ENCODE measurements at places on chromosomes 3 and 15.

DNA sequence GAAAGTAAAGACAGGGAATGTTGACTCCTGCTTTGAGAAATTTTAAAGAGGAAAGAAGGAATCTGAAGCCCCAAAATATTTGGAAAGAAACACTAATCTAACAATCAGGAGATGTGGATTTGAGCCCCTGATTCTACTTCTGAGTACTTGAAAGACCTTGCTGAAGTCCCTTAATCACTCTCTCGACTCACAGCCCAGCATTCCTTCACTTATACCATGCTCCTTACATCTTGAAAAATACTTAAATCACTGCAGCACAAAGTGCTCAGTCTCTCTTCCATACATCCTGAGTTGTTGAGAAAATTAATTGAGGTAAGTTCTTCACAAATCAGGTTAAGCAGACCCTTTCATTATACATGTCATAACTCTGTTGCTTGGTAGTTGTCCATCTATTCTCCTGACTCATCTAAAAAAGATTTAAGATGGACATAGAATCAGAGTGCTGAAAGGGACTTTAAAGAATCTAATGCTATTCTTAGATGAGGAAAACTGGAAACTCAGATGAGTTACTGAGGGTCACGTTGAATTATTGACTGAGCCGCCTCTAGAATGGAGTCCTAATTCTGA, 72.8 kb upstream of the THSD4 start:
- no peak for DNase-seq

GRCh38 chr3:3654916-3655315, 144.3 kb upstream of the LRRN1 start:
- DNase-seq, result no peak

- DNase-seq, result no peak
These were observed 94.3 kb upstream of the GADL1 start for GRCh38 chr3:30988769-30989168.

DNA sequence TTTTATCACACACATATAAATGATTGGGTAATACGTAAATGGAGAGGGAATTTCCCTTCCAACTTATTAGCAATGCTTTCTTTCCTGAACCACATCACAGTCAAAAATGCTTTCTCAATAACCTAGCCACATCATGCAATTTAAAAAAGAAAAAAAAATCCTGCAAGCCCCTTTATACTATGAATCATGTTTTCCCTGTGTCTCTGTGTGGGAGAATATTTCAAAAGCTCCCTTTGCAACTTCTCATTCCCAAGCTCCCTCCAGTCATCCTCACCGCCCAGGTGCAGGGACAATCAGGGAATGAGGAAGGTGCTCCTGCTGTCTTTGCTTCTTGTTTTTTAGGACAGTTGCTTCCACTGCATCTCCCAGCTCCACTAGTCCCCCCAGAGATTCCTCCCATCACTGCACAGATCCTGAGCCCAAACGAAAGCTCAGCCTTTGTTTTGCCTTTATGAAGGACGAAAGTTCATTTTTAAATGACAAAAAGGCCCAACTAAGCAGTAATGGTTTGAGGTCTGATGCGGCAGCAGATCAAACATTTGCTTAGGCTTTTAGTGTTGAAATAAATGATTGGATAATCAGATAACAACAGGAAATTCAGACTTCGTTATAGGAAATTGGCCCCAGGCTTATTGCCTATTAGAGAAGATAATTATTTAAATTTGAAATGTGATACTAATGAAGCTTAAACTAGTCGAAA, 47.8 kb upstream of the ADGRG7 start:
- DNase-seq, result no peak

GRCh38 chr15:45393851-45394250, 15.5 kb upstream of the GATM start:
- DNase-seq, result no peak

- no peak for DNase-seq
These were observed 59.2 kb downstream of the PIAS1 start for GRCh38 chr15:68113273-68113672.

DNA sequence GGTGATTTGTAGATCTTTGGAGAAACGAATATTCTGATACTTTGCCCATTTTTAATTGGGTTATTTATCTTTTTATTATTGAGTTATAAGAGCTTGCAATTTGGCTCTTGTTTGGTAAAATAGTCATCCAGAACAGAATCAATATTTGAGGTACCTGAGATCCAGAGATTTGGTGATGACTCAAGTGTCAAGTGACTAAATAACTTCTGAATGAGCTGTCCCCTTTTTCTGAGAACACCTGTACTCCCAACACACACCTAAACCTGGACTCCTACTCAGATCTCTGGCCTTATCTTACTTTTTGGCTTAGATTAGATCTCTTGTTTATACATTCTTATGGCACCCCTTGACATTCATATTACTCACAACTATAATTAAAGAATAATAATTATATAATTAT, 3.1 kb upstream of the TRA2B start:
- DNase-seq, result no peak

GRCh38 chr3:170258105-170258487, 35.9 kb downstream of the PRKCI start:
- DNase-seq, result no peak

- DNase-seq, result no peak
These were observed 254.3 kb downstream of the SHQ1 start for GRCh38 chr3:72593881-72594397.

GRCh38 chr3:51940648-51941462, 849 bp downstream of the RRP9 start:
- no peak for DNase-seq

GRCh38 chr3:102255736-102256135, 179.1 kb upstream of the ZPLD1 start:
- no peak for DNase-seq

Measured in SHP77 (cell line).